ENCODE measurements at places on chromosomes 1 and 21. TPM values are rescaled to one million over a fixed set of nuclear protein-coding genes. Genes with fewer than 3 reads are reported as not detected.

GRCh38 chr21:45582128-45582527 is 39.9 kb upstream of the SLC19A1 start:
- H3K27ac ChIP-seq, result no peak overlapping the region
- no peak overlapping the region for H3K4me3 ChIP-seq
- peaks cover 4% of the 10 kb centered on the region for H3K36me3 ChIP-seq
- peaks cover 8% of the 10 kb centered on the region for H3K27me3 ChIP-seq

DNA sequence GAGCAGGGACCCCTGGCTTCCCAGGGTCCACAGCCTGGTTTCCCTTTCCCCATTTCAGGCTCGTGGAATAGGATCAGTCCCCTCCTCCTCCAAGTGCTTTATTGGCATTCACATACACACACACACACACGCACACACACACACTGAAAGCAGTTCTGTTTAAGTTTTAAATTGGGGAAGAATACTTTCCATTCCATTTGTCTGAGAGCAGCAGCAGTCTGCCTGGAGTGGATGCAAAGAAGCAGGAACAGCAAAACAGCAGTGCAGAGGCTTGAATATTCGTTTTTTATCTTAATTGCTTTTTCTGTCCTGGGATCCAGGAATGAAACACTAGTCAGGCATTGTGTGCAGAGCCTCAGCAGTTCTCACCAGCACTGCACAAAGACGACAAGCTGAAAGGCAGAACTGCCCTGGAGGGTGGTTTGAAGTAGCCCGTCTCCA is 7.1 kb downstream of the CYB561D1 start:
- H3K4me1 ChIP-seq, result peaks cover 86% of the 10 kb centered on the region
- no peak overlapping the region for H3K4me3 ChIP-seq
- H3K27ac ChIP-seq, result no peak overlapping the region
- peaks cover 7% of the 10 kb centered on the region for H3K36me3 ChIP-seq
- no peak for DNase-seq

GRCh38 chr1:172108161-172108893 is 267.0 kb downstream of the DNM3 start:
- no peak overlapping the region for H3K27ac ChIP-seq
- no peak for DNase-seq
- H3K4me3 ChIP-seq, result no peak overlapping the region
- H3K36me3 ChIP-seq, result no peaks in the 10 kb centered on the region
- H3K27me3 ChIP-seq, result no peaks in the 10 kb centered on the region

DNA sequence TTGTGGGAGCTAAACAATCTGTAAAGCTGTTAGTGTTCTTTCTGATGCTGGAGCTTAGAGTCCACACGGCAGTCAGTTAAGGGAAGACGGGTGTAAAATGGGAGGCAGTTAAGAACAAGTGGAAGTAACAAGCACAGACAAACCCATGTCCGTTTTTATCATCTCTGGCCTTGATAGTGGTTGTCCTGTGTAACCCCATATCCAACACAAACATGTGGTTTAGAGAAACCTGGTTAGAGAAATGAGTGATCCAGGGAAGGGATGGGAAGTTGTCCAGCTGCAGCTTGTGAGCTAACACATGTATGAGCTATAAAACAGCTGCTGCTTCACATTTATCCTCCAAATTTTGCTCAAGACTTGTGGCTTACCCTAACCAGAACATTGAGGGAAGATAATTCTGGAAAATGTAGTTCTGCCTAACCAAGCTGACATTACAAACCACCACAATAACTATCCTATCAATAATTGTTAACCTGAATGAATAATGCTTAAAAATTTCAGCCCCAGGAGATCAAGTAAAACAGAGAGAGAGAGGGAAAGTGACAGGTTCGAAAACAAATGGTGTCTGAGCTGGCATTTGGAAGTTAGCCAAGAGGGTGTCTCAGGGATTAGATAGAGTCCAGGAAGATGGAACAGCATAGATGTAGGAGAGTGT is 10.6 kb upstream of the C1orf162 start:
- peaks cover 46% of the 10 kb centered on the region for H3K36me3 ChIP-seq
- peaks cover 15% of the 10 kb centered on the region for H3K4me1 ChIP-seq

- peak; percentile 30 for DNase-seq
- H3K27me3 ChIP-seq, result no peaks in the 10 kb centered on the region
- peak overlapping the region; percentile 72 for H3K27ac ChIP-seq
- peak overlapping the region; percentile 77 for H3K4me3 ChIP-seq
Observed at GRCh38 chr1:214280386-214281020, 456 bp upstream of the SMYD2 start.

DNA sequence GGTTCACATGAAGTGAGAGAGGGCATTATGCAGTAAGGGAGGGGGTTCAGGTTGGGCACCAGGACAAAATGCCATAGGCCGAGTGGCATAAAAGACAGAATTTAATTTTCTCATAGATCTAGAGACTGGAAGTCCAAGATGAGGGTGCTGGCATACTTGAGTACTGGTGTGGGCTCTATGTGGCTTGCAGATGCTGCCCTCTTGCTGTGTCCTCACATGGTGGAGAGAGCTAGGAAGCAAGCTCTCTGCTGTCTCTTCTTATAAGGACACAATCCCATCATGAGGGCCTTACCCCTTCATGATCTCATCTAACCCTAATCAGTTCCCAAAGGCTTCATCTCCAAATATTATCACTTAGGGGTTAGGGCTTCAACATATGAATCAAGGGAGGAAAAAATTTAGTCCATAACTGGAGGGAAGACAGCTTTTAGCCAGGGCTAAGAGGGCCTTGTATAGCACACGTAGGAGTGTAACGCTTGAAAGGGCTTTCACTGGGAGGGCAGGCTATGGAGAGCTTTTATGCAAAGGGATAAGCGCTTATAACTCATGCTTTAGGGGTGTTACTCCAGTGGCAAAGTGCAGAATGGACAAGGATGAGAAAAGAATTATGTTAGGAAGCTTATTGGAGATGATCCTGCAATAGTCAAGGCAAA is 64.5 kb downstream of the PLPPR5 start:
- DNase-seq, result no peak
- H3K36me3 ChIP-seq, result no peaks in the 10 kb centered on the region
- no peak overlapping the region for H3K4me3 ChIP-seq
- peaks cover 8% of the 10 kb centered on the region for H3K4me1 ChIP-seq

- DNase-seq, result no peak
- H3K4me1 ChIP-seq, result no peaks in the 10 kb centered on the region
- H3K4me3 ChIP-seq, result no peak overlapping the region
- no peak overlapping the region for H3K27ac ChIP-seq
- no peaks in the 10 kb centered on the region for H3K27me3 ChIP-seq
- H3K36me3 ChIP-seq, result no peaks in the 10 kb centered on the region
Observed at GRCh38 chr21:27424601-27425000, 457.7 kb upstream of the ADAMTS5 start.

GRCh38 chr1:154956544-154956941 is 644 bp upstream of the PBXIP1 start:
- peak overlapping the region; percentile 91 for H3K4me3 ChIP-seq
- peaks cover 67% of the 10 kb centered on the region for H3K4me1 ChIP-seq
- DNase-seq, result no peak
- H3K27ac ChIP-seq, result peak overlapping the region; percentile 97
- no peaks in the 10 kb centered on the region for H3K27me3 ChIP-seq

- H3K4me3 ChIP-seq, result no peak overlapping the region
- no peaks in the 10 kb centered on the region for H3K27me3 ChIP-seq
- H3K4me1 ChIP-seq, result peaks cover 18% of the 10 kb centered on the region
- peaks cover 20% of the 10 kb centered on the region for H3K36me3 ChIP-seq
- no peak for DNase-seq
Observed at GRCh38 chr1:11156963-11157362, 32.2 kb upstream of the ANGPTL7 start.

DNA sequence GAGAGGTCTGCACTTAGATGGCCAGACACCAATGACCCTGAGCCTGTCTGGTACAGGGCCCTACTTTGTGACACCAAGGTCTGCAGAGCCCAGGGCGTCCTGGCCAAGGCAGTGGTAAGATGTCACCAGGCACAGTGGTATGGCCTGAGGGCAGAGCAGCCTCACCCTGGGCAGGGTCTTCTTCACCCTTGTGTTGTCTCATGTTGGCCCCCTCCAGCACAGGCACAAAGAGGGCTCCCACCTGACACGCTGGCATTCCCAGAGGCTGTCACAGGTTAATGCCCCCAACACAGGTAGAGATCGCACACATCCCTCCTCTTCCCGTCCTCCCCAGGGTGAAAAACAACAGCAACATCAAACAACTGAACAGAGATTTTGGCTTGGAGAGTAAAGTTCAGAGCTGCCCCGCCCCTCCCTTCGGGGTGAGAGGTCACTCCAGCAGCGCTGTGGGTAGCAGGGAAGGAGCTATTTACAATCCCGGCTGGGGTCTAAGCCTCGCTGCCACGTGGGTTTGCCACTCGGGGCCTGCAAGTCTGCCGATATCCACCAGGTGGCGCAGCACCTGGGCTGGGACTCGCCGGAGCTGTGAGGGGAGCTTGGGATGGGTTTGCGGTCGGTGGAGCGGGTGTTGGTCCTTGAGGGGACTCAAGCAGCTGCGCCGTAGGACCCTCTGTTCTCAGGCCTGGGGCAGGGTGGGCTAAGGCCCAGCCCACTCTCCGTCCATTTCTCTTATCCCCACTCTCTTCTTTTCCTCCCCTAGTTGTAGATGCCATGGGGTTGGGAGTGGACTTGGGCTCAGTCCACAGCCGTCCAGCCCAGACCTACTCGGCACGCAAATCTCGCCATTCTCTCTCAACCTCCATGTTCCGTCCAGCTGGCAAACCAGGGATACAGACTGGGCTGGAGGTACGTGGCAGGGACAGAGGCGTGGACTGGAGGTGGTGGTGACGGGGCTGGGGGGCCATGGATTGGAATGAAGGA is 12.7 kb downstream of the EFNA3 start:
- no peak overlapping the region for H3K27ac ChIP-seq
- H3K36me3 ChIP-seq, result no peaks in the 10 kb centered on the region
- peaks cover 2% of the 10 kb centered on the region for H3K4me1 ChIP-seq
- H3K4me3 ChIP-seq, result peak overlapping the region; percentile 12
- DNase-seq, result peak; percentile 86

- H3K4me3 ChIP-seq, result no peak overlapping the region
- no peak overlapping the region for H3K27ac ChIP-seq
- DNase-seq, result no peak
- H3K27me3 ChIP-seq, result no peaks in the 10 kb centered on the region
- peaks cover 14% of the 10 kb centered on the region for H3K4me1 ChIP-seq
Observed at GRCh38 chr1:10530281-10530740, 55.6 kb downstream of the PEX14 start.

GRCh38 chr1:180586671-180587155 is 27.9 kb downstream of the OVAAL start:
- peak overlapping the region; percentile 44 for H3K27ac ChIP-seq
- DNase-seq, result no peak
- no peak overlapping the region for H3K4me3 ChIP-seq
- H3K27me3 ChIP-seq, result peaks cover 3% of the 10 kb centered on the region
- H3K36me3 ChIP-seq, result no peaks in the 10 kb centered on the region
- H3K4me1 ChIP-seq, result peaks cover 17% of the 10 kb centered on the region

GRCh38 chr21:16454399-16454798 is 724.6 kb downstream of the USP25 start:
- H3K4me3 ChIP-seq, result no peak overlapping the region
- no peaks in the 10 kb centered on the region for H3K27me3 ChIP-seq
- no peaks in the 10 kb centered on the region for H3K4me1 ChIP-seq
- H3K27ac ChIP-seq, result no peak overlapping the region
- no peaks in the 10 kb centered on the region for H3K36me3 ChIP-seq

DNA sequence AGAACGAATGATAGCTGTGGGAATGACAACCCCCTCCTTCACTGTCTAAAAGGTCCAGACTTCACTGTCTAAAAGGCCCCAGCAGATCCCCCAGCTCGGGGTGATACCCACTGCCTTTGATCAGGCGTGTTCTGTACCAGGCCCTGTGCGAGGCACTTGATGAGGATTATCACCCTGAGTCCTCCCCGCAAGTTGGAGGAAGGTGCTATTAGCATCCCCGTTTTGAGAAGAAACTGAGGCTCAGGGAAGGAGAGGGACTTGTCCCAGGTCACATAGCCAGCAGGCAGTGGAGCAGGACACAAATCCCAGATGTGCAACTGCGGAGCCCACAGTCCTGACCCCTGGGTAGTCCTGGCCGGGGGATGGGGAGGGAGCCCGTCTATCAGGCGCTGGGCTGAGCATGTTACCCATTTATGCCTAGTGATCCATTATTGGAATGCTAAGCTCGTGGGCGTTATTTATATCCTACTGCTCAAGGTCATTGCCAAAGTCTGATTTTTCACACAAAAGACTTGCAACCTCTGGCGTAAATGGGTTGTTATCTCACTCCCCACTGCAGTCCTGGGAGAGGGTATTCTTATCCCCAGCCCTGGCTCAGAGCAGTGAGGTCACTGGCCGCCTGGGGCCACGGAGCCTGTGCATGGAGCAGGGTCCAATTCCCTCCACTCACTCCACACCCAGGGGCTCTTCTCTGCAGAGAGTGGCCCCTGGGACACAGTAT is 722.2 kb downstream of the MATN1 start:
- DNase-seq, result no peak
- no peak overlapping the region for H3K4me3 ChIP-seq
- H3K27me3 ChIP-seq, result peaks cover 2% of the 10 kb centered on the region
- H3K27ac ChIP-seq, result no peak overlapping the region

GRCh38 chr1:217012659-217013058 is 289.4 kb upstream of the ESRRG start:
- no peak overlapping the region for H3K4me3 ChIP-seq
- no peak for DNase-seq
- H3K4me1 ChIP-seq, result no peaks in the 10 kb centered on the region
- H3K27me3 ChIP-seq, result peaks cover 2% of the 10 kb centered on the region
- H3K27ac ChIP-seq, result no peak overlapping the region

- peak overlapping the region; percentile 80 for H3K27ac ChIP-seq
- H3K4me3 ChIP-seq, result no peak overlapping the region
- no peak for DNase-seq
Observed at GRCh38 chr1:86868477-86868876, 45.4 kb downstream of the SELENOF start.

GRCh38 chr1:63773815-63774616 is at the start of gene ROR1:
Gene ROR1, plus strand, starts transcription at chr1:63774017.
- H3K4me1 ChIP-seq, result peaks cover 12% of the 10 kb centered on the region
- H3K4me3 ChIP-seq, result peak within 1 kb of the TSS; percentile 52
- DNase-seq, result peak; percentile 69
- H3K27me3 ChIP-seq, result peaks cover 49% of the 10 kb centered on the region
- H3K36me3 ChIP-seq, result no peaks in the 10 kb centered on the region
- no peak within 1 kb of the TSS for H3K27ac ChIP-seq

DNA sequence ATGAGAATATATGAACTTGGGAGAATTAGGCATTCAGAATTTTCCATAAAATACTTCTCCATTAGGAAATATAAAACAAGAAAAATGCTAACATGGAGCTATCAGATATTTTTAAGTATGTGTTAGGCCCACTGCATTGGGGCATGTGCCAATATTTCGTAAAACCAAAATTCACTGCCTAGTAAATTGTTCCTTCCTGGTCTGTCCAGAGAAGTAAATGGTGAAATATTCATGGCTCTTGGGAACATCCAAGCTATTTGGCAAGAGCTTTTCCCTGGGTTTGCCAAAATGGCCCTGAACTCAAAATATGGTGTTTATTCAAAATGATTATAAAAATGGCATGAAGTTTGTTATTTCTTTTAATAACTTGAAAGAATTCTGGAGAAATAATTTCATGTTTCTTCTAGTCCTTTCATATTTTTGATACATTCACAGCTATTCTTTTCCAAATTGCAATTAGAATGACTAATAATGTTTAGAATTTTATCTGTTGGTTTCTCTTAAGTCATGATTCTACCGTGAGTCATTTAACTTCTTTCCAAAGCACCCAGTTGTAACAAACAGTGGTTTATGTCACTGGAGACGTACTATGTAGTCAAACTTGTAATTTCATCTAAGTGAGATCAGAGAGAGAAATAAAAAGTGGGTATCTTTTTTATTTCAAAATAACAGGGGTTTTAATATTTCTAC is 25.7 kb upstream of the SLC19A2 start:
- H3K36me3 ChIP-seq, result peaks cover 24% of the 10 kb centered on the region
- no peak for DNase-seq
- H3K27me3 ChIP-seq, result no peaks in the 10 kb centered on the region
- H3K4me1 ChIP-seq, result peaks cover 16% of the 10 kb centered on the region
- H3K4me3 ChIP-seq, result no peak overlapping the region

Gene TNFSF4
- total RNA-seq, result 1.6 TPM

Gene MMEL1
- 1.8 TPM for total RNA-seq

Gene GPR89A
- 23.1 TPM for total RNA-seq

Gene SELP
- 0.81 TPM for total RNA-seq

Gene CDK11B
- 29.4 TPM for total RNA-seq

Gene MFAP2
- not detected for total RNA-seq

Gene MTMR11
- 0.51 TPM for total RNA-seq

Data from activated CD8-positive, alpha-beta T cell treated with anti-CD3 and anti-CD28 coated beads for 36 hours (primary cell).